ENCODE measurements at places on chromosomes 11 and 22.

DNA sequence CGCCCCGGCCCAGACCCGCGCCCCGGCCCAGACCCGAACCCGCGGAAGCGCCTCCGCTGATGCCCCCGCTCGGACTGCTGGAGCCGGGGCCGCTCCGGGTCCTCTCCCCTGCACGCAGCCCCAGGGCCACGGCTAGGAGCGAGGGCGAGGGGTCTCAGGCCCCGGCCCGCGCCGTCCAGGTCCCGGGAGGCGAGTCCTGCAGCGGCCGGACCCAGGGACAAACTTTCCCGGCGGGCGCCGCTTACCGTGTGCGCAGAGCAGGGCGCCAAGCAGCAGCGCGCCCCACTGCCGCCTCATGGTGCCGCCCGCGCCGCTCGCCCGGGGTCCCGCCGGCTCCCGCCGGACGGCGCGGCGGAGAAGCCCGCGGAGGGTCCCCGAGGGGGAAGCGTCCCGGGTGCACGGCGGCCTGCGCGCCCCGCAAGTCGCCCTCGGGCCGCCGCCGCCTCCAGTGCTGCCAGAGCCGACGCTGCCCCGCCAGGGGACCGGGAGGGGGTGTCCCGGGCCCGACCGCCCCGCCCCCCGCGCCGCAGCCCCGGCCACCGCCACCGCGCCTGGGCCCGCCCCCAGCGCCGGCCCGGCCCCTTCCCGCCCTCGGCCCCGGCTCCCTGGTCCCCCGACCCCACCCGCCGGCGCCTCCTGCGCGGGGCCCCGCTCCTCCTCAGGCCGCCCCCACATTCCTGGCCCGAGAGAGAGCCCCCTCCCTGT, at the start of gene LRP4:
Gene LRP4 (minus strand): TSS at position 468 of the 705 bp plus-strand sequence. CDS start 171 bp downstream, at position 297.
- DNase-seq = peak; percentile 22

GRCh38 chr11:134950692-134951304, 538.8 kb upstream of the B3GAT1 start:
- DNase-seq = no peak

DNA sequence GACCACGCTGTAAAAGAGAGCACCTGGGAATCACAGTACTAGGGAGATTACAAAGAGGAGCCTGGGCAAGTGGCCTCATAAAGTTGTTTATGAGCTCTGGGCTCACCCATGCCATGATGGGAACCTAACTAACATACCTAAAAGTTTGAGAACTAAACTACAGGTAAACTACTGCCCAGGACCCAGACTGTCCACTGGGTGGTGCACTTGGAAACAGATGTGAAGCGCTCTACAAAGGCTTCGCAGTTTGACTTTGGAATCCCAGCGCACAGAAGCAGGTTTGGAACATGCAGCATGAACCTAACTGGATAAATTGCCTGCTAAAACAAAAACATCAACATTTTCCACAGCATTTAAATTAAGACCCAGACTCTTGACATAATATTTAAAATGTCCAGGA, 418.6 kb downstream of the FAM181B start:
- no peak for DNase-seq

- no peak for DNase-seq
Measured at GRCh38 chr11:69491071-69492031, 9.9 kb downstream of the LINC01488 start.

DNA sequence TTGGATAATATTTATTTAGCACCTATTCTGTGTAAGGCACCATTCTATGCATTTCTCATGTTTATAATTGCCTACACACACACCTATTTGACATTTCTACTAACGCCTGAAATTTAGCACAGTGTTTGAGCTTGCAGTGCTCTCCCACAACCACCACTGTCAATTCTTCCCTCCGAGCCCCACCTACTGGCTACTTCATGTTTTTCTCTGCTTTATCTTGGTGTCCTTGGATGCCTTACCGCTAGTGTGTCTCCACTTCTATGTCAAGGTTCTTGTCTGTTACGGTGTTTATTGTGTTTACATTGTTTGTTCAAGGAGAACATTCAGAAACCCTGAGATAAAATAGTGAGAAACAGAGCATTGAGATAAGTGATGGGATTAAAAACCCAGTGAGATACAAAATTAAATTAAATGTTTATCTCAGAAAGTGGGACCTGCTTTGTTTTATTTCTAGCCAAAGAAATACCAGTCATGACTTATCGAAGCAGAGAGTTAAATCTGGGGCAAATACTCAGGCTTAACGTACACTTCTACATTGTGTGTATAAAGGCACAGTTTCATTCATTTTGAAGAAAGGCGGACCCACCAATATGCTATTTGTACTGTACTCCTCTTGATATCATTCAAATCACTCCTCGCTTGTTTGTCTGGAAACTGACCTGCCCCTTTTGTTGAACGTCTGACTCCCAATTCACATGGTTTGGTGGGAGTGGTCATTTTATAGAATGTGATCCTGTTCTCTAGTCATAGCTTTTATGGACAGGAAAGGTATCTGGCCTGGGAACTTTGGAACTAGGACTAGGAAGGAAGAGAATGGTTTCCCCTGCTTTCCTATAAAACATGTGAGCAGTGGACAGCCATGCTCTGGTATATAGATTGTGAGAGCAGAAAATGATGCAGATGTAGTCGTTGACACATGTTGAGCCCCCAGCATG, 39.2 kb upstream of the SLC36A4 start:
- peak; percentile 4 for DNase-seq
